Iris pigment epithelial cell (primary cell): ENCODE measurements at places on chromosomes 12 and 14.
A peak's percentile ranks its signal among the peaks of the same experiment; 100 is the strongest.

- no peak for DNase-seq
Observed at GRCh38 chr12:102652645-102653313, 172.4 kb upstream of the IGF1 start.

DNA sequence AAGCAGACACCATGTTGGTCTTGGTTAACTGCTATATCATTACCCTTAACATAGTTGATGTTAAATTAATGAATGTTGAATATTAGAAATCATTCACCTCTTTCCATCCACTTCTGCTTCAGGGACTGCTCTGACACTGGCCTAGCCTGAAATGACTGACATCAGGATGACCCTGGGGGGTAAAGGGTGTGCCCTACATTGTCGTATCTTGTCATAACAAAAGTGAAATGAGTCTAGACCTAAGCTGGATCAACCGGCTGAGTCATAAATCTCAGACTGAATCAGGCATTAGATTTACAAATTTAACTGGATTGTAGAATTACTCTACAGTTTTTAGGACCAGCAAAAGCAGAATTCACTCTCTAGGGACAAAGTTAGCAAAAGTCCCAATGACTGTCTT lies 35.3 kb downstream of the KICS2 start:
- peak; percentile 71 for DNase-seq

GRCh38 chr14:21109377-21110138 lies 8.7 kb downstream of the TMEM253 start:
- DNase-seq = no peak

DNA sequence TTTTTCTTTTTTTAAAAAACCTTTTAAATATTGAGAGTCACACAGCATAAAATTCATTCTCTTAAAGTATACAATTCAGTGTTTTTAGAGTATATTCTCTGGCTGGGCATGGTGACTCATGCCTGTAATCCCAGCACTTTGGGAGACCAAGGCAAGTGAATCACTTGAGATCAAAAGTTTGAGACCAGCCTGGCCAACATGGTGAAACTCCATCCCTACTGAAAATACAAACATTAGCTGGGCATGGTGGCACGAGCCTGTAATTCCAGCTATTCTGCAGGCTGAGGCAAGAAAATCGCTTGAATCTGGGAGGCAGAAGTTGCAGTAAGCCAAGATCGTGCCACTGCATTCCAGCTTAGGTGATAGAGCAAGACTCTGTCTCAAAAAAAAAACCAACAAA lies 68.4 kb upstream of the BCAT1 start:
- peak; percentile 24 for DNase-seq

DNA sequence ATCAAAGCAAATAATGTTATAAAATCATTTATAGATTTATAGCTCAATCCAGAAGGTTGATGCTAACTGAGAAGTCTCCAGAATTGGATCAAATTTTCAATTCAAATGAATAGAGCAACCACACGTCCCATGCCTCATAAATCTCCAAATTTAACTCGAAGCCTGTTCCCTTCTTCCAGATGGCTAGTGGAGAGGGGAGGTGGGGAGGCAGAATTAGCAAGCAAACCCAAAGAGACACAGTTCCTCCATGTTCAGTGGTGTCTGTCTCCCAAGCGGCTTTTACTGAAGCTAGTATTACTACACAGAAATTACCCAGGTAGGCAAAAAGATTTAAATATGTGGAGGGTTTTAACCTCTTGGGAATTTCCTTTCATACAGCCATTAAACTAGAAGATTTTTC lies 65.8 kb downstream of the DUSP6 start:
- DNase-seq = no peak

DNA sequence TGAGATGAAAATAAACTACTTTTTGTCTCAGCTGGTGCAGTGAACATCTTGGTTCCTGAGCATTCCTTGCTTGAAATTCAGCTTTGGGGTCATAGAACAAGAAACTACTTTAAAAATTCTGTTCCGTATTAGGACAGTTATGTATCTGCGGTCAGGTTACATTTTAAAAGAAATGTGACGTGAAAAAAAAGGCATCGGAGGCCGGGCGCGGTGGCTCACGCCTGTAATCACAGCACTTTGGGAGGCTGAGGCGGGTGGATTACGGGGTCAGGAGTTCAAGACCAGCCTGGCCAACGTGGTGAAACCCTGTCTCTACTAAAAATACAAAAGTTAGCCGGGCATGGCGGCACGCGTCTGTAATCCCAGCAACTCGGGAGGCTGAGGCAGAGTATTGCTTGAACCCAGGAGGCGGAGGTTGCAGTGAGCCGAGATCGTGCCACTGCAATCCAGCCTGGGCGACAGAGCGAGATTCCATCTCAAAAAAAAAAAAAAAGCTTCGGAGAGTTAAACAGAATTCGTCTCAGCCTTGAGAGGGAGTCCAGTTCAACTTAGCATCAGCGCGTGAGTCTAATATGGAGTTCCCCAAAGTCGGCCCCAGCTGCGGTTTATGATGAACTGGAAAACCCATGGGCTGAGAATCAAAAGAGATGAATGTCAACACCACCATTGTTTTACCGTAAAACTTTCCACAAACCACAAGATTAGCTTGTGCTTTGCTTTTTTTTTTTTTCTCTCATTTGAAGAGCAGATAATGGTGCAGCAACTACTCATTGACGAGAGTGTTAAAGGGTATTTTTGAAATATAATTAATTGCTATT lies 2.1 kb upstream of the SLC2A13 start:
- no peak for DNase-seq

DNA sequence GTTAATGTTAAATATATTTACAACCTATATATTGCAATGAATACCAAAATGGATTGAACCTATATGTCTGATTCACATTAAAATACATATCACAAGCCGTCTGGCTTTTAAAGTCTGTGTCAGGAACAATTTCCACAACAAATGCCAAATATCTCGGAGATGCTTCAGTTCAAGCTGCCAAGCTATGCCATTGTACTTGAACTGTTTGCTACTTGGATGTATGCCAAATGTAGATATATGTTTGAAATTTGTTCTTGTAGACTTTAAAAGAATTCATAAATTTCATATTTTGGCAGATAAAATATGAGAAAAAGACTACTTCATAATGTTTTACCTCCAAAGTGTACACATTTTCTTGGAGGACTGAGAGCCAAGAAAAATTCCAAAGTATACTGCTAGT lies 37.0 kb downstream of the WASHC3 start:
- DNase-seq = no peak

GRCh38 chr12:126474703-126475102 lies 1409.5 kb downstream of the AACS start:
- no peak for DNase-seq

DNA sequence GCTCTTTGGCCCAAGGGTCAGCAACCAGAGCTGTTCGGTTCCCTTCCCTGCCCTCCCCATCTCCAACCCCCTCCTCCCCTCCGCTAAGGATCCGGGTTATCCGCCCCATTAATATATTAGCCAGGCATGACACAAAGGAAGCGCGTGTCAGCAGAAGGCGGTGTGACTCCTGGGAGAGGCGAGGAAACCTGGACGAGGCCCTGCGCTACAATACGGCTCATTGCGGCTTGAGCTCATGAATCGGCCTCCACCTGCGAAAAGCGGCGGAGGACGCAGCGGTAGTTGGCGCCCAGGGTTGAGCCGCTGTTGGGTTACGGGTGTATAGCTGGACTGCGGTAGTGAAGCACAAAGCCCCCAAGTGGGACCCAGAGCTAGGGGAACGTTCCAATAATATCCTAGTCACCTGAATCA lies 9.9 kb downstream of the FOXA1 start:
- DNase-seq = no peak

GRCh38 chr14:35085441-35085840 lies 36.3 kb downstream of the PPP2R3C start:
- DNase-seq = no peak

DNA sequence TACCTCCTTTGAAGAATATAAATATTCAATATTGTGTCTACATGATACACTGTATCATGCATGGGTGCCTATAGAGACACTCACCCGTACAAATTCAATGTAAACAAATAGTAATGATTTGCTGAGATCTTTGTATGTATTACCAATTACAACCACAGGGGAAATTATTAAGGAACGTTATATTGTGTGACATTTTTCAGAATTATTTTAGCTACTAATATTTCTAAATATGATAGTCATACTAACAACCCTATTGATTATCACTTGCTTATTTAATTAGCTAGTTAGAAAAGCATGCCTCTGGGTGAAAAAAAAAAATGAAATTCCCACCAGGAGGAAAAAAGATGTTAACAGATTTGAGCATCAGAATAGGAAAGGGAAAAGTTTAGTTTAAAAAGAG lies 2.1 kb downstream of the SOX5 start:
- no peak for DNase-seq

DNA sequence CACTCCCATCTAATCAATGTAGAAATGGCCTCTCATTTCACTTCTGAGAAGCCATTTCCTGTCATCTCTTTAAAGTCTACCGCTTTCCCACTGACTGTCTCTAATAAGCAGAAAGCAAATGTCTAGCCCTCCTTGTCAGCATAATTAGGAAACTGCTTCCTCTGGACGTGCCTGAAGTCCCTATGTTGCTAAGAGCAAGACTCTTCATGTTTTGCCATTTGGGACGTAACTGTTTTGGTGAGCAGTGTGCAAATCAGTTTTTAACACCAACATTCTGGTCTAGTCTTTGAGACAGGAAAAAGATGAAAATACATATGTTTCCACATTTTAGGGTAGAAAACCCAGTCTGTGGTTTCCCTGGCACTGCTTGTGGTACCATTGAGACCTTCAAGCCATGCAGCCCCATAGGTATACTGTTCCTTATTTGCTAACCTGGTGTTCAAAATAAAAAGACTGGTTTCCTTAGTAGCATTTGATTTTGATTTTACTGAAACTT lies 22.2 kb downstream of the IFNG start:
- no peak for DNase-seq

DNA sequence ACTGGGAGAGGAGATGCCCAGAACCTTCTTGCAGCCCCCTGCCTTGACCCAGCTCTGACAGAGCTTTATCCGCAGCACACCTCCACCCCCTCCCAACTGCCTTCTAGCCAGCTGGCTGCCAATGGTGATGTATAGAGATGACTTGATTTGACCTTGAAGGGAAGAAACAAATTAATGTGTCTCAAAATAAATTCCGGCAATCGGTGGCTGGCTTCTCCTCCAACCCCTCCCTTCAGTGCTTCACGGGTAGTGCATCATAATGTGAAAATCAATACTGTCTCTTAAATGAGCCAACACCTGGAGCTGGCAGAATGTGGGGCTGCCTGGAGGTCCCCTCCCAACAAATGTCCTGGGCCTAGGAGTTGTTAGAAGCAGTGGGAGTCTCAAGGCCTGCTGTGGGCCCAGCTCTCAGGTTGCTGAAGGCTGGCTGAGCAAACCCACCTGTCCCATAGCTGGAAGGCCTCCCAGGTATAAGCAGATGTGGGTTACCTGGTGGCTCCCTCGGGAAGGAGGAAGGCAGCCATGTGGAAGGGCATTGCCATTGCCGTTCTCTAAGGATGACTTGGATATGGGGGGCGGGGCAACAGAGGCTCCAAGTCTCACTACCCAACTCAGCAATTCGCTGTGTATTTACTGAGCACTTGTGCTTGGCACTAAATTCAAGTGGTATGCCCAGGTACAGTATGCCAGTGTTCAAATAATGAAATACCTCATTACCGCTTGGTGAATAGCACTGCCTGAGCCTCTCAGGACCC lies 23.2 kb downstream of the HSPB8 start:
- no peak for DNase-seq

- no peak for DNase-seq
Observed at GRCh38 chr14:46233786-46234185, 417.8 kb downstream of the RPL10L start.

DNA sequence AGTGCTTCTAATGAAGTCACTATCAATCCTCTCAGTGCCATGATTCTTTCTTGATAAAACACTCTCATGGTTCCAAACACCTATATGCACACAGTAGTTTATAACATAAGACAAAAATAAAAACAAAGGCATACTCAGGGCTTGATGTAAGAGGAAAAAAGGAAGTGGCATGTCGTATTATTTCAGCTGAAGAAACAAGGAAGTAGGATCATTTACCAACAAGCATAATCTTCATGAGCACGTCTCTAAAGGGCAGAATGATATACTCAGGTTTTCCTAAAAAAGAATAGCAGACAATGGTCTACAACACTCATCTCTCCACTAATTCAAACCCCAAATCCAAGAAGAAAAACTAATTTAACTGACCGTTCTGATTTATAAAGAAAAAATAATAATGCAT lies 33.9 kb downstream of the NUMB start:
- peak; percentile 56 for DNase-seq
